ENCODE measurements at places on chromosomes 6 and 20.
A peak's percentile ranks its signal among the peaks of the same experiment; 100 is the strongest.

- no peak for DNase-seq
Observed at GRCh38 chr6:22295145-22295544, 1.7 kb downstream of the PRL start.

DNA sequence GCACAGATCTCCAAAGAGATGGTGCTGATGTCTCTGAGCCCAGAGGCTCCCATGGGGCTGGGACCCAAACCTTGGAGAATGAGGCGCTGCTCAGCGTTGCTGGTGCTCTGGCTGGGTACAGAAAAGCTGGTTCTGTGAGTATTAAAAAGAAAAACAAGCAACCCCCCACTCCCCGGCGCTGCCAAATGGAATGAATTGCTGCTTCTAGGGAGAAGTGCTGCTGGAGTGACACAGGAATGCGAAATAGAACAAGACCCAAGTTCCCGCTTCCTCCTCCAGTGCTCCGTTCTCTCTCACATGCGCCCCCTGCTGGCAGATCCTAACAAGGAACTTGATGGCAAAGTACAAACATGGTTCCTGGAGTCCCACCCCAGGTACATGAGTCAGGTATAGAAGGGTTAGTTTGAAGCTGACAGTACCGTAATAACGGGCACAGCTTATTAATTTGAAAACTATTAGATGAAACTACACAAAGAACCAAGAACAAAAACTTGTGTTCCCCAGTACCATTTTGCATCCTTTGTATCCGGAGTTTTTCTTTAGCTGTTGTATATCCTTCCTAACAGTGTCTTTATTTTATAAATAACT, 2.1 kb upstream of the DDX27 start:
- DNase-seq = peak; percentile 33

DNA sequence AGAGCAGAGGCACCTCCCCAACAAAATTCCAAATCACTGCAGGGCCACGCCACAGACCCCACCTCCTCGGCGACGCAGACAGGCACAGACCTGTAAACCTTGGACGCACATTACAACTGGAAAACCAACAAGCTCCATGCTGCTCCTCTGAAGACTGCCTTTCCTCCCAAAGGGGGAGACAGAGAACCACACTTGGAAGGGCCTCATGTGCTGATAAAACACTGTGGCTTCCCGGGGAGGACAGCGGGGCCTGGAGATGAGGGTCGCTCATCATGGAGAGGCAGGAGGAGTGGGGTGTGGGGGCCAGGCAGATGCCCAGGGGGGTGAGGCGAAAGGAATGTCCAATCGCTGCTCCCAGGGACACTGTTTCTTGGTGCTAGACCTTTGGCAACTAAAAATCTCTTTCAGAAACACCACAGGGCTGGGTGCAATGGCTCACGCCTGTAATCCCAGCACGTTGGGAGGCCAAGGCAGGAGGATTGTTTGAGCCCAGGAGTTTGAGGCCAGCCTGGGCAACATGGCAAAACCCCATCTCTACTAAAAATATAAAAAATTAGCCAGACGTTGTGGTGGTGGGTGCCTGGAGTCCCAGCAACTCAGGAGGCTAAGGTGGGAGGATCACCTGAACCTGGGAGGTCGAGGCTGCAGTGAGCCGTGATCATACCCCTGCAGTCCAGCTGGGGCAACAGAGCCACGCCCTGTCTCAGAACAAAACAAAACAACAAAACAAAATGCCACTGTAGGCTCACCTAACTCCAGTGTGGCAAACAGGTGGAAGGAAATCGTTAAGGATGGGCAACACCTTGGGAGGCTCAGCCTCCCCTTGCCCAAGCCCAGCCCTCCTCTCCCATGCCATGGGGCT, 53.8 kb downstream of the ABHD12 start:
- no peak for DNase-seq

GRCh38 chr6:139699335-139699734, 324.9 kb upstream of the CITED2 start:
- DNase-seq = peak; percentile 52

GRCh38 chr6:340186-340955, 48.1 kb downstream of the DUSP22 start:
- DNase-seq = no peak

GRCh38 chr6:71965404-71965803, 79.1 kb downstream of the RIMS1 start:
- DNase-seq = no peak

- no peak for DNase-seq
Observed at GRCh38 chr6:111725446-111726112, 119.9 kb upstream of the TRAF3IP2 start.

DNA sequence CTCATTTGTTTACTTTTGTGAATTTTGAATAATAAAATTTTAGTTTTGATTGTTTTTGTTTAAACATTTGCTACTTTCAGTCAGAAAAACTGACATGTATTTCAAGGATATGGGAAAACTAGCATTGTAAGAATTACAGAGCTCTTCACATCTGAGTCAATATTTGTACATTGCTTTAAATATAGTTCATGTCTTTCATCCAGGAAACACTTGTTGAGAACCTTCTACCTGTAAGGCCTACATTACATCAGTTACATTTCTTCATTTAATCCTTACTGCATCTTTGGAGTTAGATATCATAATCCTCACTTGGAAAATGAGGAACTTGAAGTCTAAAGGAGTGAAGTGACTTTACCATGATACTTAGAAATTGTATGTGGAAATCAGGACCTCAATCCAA, 242.9 kb downstream of the KCNQ5 start:
- DNase-seq = no peak

GRCh38 chr6:29483735-29484134, 4.0 kb downstream of the MAS1L start:
- no peak for DNase-seq

DNA sequence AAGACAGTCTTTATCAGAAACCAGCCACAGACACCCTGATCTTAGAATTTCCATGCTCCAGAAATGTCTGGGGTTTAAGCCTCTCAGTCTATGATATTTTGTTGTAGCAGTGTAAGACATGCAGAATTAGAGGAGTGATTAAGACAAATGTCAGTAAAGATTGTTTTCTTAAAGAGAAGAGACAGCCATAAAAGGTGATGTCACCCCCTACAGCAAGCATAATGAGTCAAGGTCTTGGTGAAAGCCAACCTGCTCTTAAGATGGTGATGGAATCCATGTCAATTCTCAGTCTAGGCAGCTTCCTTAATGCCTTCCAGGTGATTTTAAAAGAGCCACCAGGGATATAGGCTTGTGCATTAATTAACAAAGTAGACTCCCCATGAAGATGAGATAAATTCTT, 849.9 kb upstream of the EPHA7 start:
- no peak for DNase-seq

- no peak for DNase-seq
Observed at GRCh38 chr6:84492241-84493165, 265.1 kb upstream of the CEP162 start.

DNA sequence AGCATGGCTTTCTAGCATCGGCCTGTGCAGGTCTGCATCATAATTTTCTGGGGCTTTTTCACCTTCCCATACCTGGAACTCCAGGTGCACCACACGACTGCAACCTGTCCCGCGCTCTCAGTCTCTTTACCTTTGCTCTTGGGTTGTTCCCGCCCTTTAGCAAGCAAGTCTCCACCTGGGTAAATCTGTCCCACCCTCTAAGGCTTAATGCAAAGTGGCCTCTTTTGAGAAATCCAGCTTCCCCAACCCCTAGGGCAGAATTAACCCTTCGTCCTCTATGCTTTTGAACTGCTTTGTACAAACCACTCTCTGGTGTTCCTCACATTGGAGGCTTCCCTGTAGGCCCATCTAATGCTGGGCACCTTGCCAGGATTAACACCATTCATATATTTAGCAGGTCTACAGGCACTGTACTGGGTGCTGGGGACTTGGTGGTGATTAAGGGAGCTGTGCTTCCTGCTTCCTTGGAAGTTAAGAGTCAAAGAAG, 2.8 kb downstream of the ITPR3 start:
- no peak for DNase-seq

DNA sequence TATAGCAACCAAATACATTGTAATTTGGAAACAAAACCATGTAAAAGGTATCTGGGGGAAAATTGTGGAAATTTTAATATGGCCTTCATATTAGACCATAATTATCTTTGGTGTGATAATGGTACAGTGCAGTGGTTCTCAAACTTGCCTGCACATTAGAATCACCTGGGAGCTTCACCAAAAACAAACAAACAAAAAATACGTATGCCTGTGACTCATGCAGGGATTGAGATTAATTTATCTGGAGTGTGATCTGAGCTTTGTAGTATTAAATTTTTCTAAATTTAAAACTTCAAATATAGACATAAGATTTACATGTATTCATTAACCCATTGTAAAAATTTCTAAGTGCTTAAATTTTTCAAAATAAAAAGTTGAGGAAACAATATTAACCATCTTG, 31.5 kb downstream of the ARHGAP18 start:
- no peak for DNase-seq

DNA sequence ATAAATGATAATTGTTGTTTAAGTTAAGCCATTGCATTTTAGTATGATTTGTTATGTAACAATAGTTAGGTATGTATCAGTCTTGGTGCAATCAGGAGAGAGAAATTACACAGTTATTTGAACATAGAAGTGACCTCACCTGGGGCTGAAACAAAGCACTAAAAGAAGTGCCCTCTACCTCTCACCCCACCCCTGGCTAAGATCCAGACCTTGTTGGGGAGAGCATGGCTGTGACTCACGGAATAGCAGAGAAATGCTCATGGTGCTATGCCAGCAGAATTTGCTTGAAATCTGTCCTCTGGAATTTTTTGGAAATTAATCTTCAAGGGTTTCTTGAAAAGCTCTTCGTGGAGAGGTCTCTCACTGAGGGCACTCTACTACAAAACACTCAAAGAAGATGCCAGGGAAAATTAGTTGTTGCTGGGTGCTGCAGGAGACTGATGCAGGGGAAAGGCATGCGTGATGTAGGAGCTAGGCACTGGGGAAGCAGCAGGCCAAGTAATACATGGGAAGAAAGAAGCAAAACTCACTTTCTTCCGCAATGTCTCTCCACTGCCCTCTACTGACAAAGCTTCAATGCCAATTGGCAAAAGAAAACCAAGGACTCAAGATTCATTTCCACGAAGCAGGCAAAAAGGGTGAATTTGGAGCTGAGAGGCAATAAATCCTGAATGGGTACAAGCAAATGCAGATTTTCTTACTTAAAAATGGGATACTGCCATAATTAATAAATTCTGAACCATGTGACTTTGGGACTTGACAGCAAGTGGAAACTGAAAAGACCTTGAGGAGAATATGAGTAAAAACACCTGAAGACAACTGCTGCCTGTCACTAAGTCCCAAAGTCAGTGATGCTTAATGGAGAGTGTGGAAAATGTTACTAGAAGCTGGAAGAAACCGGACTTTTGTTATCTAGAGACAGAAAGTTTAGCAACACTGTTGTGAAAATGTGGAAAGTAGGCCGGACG, 136.3 kb upstream of the ZNF184 start:
- DNase-seq = no peak

GRCh38 chr6:11204794-11205366, 27.6 kb downstream of the NEDD9 start:
- no peak for DNase-seq

- peak; percentile 56 for DNase-seq
Observed at GRCh38 chr6:33417128-33417902, 592 bp downstream of the CUTA start.

DNA sequence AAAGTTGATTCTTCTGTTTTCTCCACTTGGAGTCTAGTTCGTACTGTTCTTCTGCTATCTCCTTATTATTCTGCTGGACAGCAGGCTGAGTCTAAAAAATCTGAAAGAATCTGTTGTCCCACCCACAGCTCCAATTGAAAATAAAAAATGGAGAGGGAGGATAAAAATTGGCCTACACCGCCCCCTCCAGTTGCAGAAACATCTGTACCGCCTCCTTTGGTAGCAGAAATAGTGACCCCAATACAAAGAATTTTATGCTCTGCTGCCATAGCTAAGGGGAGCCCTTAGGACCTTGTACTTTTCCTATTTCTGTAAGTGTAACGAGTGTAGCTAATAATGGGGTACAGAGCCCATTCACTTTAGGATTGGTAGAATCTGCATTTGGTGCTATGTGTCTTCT, 4.9 kb upstream of the FKBP1A start:
- DNase-seq = no peak

GRCh38 chr20:10970109-10970508, 296.3 kb upstream of the JAG1 start:
- DNase-seq = no peak

DNA sequence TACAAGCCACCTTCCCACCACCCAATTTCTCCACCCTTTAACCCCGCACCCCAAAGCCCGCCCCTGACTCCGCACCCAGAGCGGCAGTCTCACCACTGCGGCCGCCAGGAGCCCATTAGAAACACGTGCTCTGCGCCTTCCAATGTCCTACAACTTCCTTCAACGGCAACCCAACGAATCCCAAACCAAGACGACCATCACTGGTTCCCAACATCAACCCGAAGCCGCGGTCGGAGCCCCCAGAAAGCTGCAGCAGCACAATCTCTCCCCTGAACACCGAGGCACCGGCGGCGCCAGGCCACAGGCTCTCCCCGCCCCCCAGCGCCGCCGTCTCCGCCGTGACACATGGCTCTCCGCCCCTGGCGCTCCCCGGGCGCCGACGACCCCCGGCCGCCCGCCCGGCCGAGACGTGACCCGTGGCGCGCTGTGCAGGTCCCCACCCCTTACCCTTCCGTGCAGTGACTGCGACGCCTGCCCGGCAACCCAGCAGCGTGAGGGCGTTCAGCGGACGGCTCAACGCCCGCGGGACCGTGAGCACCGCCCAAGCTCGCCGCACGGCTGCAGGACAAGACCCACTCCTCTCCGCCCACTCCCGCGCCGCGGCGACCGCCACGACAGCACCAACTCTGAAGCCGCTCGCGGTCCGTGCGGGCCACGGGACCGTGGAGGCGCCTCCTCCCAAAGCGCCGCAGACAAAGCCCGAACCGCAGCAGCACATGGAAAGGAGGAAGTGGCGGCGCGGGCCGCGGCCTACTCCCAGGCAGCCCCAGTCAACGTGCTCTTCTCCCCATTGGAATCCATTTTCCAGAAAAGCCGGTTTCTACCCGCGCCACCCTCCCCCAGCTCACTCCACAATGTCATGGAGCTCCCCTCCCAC, 551 bp downstream of the SYNCRIP start:
- no peak for DNase-seq

GRCh38 chr6:17466707-17467106, 73.3 kb downstream of the CAP2 start:
- no peak for DNase-seq

- DNase-seq = no peak
Observed at GRCh38 chr6:92297101-92297500, 1122.3 kb downstream of the EPHA7 start.

- no peak for DNase-seq
Observed at GRCh38 chr20:12875510-12875909, 133.3 kb upstream of the SPTLC3 start.

- no peak for DNase-seq
Observed at GRCh38 chr6:137795501-137795900, 71.6 kb upstream of the TNFAIP3 start.

DNA sequence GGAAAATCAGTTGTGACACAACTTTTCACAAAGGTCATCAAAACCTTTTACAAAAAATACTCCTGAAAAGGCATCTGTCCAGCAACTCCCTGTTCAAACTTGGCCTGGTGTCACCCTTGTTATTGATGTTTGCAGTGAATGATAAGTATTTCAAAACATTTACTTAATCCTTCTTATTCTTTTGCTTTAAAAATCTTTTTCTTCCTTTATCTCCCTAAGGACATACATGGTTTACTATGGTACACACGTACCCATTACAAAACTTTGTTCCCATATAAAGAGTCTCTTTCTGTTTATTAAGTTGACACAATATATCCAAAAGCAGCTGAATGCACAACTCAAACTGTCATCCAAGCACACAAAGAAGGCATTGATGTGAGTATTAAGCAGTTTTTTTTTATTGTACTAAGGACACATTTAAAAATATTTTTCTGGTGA, 17.5 kb downstream of the GSTA2 start:
- DNase-seq = no peak

Measured in BJ (cell line).